Stimulated activated CD4-positive, alpha-beta T cell treated with anti-CD3 and anti-CD28 coated beads, Interleukin-4, amount 100 ng/mL, for 48 hours (primary cell): ENCODE measurements at places on chromosomes 12 and 14.

GRCh38 chr12:31715283-31715825 lies 13.5 kb downstream of the AMN1 start:
- no peak for DNase-seq

GRCh38 chr12:2413999-2414792 lies 361.4 kb downstream of the CACNA1C start:
- no peak for DNase-seq

- no peak for DNase-seq
These were observed 1.1 kb downstream of the FAM90A1 start for GRCh38 chr12:8226355-8226754.

DNA sequence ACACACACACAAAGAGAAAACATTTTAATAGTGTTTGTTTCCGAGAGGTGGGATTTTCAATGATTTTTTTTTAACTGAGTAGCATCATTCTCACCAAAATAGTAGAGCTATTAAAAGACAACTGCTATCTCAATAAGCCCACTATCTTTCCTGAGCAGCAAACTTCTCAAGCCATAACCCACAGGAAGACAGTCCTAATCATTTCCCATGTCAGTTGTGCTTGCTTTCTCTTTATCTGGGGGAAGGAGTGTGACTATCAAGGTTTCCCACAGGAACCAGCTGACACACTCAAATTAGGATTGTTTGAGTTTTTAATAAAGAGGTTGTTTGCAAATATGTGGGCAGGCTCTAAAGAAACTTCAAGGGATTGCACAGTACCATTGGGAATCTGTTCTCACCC lies 4.9 kb upstream of the MAX start:
- no peak for DNase-seq
